GM23248 (cell line): ENCODE measurements at places on chromosomes 12 and 14.
A peak's percentile ranks its signal among the peaks of the same experiment; 100 is the strongest.

- peaks cover 80% of the 10 kb centered on the region for H3K4me1 ChIP-seq
- H3K36me3 ChIP-seq, result no peaks in the 10 kb centered on the region
- H3K27me3 ChIP-seq, result no peaks in the 10 kb centered on the region
- no peak overlapping the region for H3K27ac ChIP-seq
- no peak for DNase-seq
Measured at GRCh38 chr14:54681811-54682261, 114.9 kb downstream of the SAMD4A start.

GRCh38 chr12:64389154-64389553, 1.4 kb downstream of the C12orf56 start:
- no peak for DNase-seq
- no peaks in the 10 kb centered on the region for H3K27me3 ChIP-seq
- H3K36me3 ChIP-seq, result no peaks in the 10 kb centered on the region
- no peak overlapping the region for H3K4me3 ChIP-seq
- H3K4me1 ChIP-seq, result peaks cover 16% of the 10 kb centered on the region

GRCh38 chr14:33165144-33165925, 226.7 kb downstream of the NPAS3 start:
- no peak for DNase-seq
- no peaks in the 10 kb centered on the region; the same call in 1 of the 2 replicates for H3K27me3 ChIP-seq
- no peaks in the 10 kb centered on the region for H3K4me1 ChIP-seq

GRCh38 chr12:46555406-46555852, 182.9 kb upstream of the SLC38A2 start:
- H3K27me3 ChIP-seq, result no peaks in the 10 kb centered on the region
- peaks cover 78% of the 10 kb centered on the region for H3K4me1 ChIP-seq
- H3K4me3 ChIP-seq, result peak overlapping the region; percentile 51
- DNase-seq, result peak; percentile 83
- H3K36me3 ChIP-seq, result no peaks in the 10 kb centered on the region

DNA sequence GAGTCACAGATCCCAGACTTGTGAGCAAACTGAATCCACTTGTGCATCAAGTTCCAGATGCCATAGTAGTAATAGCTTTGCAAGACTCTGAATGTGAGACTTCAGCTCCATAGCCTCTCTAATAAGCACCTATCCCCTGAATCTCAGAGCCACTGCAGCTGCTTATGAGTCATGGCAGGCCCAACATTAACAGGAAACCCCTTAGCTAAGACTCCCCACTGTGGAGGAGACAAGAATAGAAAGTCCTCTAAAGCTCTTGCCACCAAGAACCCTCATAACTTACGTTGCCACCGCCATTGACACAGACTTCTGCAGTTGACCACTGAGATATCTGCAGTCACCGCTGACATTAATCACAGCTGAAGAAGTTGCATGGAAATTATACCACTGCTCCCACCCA, 62.9 kb upstream of the PDE3A start:
- H3K36me3 ChIP-seq, result no peaks in the 10 kb centered on the region
- no peak overlapping the region for H3K4me3 ChIP-seq
- DNase-seq, result no peak
- H3K4me1 ChIP-seq, result no peaks in the 10 kb centered on the region
- H3K27ac ChIP-seq, result no peak overlapping the region

DNA sequence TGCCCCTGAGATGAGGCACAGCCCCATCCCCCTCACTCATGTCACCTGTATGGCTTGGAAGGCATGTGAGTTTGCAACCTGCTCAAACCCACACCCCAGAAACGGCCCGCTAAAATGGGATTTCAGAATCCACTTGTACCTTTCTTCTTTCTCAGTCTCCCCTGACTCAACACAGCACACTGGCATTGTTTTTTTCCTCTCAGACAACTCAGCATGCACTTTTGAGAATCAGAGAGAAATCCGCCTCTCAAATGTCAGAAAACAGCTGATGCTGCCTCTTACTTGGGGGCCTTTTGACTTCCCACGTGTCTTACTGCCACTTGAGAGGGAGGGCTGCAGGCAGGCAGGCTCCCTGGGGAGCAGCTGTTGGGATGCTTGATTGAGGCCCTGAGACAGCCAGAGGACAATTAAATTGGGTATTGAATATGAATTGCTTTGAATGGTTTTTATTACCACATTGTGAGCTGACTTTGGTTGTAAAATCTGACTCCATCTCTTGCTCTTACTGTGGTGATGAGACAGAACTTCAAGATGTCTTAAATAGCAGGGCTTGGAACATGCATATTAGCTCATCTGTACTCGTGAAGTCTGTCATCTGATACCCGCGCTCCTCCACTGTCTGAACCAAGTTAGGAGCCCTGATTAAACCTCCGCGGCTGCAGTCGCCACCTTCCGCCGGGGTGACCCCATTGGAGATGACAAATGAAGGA, 96.6 kb downstream of the APAF1 start:
- no peaks in the 10 kb centered on the region for H3K36me3 ChIP-seq
- no peak overlapping the region for H3K27ac ChIP-seq
- H3K4me3 ChIP-seq, result no peak overlapping the region
- no peaks in the 10 kb centered on the region for H3K4me1 ChIP-seq
- no peaks in the 10 kb centered on the region for H3K27me3 ChIP-seq
- DNase-seq, result no peak

DNA sequence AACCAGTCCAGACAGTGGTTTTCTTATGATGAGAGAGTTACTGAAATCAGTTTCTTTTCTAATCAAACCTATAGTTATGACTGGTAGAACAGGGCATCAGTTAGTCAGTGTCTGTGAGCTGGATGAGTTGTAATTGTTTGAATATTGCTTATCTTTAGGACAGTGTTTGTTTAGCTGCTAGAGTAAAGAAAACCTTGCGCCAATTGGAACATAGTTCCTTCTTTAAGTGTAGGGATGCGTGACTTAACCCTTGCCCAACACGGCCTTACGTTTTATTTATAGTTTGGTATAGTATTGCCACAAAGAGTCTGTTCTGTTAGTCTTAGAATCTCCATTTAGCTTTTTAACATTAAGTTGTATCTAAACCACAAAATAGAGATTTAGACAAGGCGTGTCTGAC, 572.6 kb downstream of the SLC16A7 start:
- H3K27me3 ChIP-seq, result no peaks in the 10 kb centered on the region
- no peak overlapping the region for H3K27ac ChIP-seq
- DNase-seq, result no peak
- peaks cover 23% of the 10 kb centered on the region for H3K4me1 ChIP-seq
- no peaks in the 10 kb centered on the region for H3K36me3 ChIP-seq

DNA sequence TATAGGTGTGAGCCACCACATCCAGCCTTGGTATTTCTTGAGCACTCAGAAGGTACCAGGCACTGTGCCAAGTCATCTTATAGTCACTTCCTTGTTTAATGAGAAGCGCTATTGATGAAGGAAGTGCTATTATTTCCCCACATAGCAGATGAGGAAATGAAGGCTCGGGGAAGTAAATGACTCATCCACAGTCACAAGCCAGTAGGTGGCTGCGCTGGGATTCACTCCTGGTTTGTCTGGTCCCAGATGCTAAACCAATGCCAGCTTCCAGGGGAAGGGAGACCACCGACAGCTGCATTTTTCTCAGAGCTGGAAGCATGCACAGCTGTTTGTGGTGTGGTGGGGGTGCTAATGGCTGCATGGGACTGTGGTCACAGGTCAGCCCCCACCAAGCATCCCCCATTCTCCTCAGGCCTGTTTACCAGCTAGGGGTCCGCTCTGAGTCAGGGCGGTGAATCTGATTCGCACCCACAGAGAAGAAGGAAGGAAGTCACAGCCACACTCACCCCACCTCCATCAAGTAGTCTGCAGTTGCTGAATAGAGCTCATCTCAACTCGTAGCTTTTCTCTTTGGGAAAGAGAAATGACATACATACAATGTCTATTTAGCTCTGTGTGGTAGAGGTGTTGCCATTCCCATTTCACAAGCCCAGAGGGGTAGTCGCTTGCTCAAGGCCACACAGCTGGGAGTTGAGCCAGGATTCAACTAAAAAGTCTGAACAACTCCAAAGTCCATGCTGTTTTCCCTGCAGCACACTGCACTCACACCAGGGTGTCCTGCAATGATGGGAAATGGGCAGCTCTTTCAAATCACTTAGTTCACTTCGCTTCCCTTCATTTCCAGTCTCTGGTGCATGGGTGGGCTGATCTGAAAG, 6.3 kb upstream of the LTBP2 start:
- H3K27me3 ChIP-seq, result no peaks in the 10 kb centered on the region
- DNase-seq, result peak; percentile 85
- H3K4me1 ChIP-seq, result peaks cover 77% of the 10 kb centered on the region
- no peaks in the 10 kb centered on the region for H3K36me3 ChIP-seq
- peak overlapping the region; percentile 86 for H3K27ac ChIP-seq

- H3K27me3 ChIP-seq, result peaks cover 20% of the 10 kb centered on the region; the same call in 1 of the 2 replicates
- no peaks in the 10 kb centered on the region for H3K36me3 ChIP-seq
- no peak for DNase-seq
Measured at GRCh38 chr12:120075034-120075616, 41.4 kb downstream of the RAB35 start.
